ENCODE measurements at places on chromosomes 2 and 18.

DNA sequence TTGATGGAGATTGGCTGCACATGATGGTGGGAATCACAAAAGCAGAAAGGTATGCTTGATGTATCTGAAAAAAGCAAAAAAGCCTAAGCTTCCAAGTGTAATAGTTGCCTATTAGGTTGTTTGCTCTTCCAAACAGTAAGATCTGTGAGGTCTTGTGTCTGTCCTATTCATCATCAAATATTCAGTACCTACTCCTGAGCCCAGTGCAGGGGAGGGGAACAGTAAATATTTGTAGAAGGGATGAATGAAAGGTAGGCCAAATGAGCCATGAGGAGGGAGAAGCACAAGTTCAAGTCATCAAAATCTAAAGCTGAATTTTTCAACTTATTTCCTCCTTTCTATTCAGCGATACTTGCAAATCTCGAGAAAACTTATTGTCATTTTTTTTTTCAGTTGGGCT lies 153.2 kb upstream of the ETAA1 start:
- DNase-seq = no peak

DNA sequence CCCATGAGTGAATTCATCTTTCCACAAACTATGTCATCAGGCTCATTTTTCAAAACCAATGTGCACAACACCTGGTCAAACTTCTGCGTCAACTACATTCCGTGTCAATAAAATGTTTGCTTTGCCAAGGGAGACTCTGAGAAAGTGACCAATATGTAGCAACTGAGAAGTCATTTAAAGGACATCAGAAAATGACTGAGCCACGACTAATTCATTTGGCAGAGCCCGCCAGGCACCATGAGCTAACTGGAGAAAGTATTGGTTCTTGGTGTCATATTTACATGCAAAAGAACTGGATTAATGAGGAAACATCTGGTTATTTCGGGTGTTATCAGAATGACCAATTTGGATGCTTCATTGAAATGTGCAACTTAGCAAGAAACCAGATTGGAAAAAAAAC lies 7.2 kb downstream of the RND3 start:
- no peak for DNase-seq

- DNase-seq = no peak
Measured at GRCh38 chr2:7683708-7684107, 766.5 kb downstream of the RNF144A start.

- DNase-seq = no peak
Measured at GRCh38 chr2:225274751-225275150, 124.8 kb upstream of the NYAP2 start.

GRCh38 chr2:15835991-15836688 lies 104.2 kb upstream of the MYCN start:
- DNase-seq = no peak

DNA sequence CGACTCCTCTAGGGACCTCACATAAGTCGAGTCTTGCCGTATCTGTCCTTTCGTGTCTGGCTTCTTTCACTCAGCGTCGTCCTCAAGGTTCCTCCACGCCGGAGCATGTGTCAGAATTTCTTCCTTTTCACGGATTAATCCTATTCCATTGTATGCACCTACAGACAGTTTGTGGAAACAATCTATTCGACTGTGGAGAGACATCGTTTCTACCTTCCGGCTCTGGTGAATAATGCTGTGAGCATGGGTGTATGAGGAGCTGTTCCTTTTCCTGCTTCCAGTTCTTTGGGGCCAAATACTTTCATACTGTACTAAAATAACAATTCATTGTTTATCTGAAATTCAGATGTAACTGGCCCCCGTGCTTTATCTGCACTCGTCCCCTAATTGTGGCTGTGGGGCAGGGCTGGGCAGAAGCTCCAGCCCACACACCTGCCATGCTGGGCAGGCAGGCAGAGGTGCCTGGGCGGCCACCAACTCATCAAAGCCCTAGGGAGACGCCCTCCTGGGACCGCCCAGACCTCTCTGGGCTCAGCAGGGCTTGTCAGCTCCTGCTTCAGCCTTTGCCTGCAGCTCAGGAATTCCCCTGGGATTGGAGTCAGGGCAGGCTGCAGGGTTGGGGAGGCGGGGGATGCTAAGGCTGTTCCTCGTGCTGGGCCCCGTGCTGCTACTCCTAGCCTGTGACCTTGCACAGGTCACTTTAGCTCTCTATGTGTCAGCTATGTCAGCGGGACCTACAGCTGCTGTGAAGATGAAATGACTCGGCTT lies 14.5 kb downstream of the GPC1 start:
- DNase-seq = no peak

- no peak for DNase-seq
Measured at GRCh38 chr2:221203856-221204255, 368.2 kb downstream of the EPHA4 start.

DNA sequence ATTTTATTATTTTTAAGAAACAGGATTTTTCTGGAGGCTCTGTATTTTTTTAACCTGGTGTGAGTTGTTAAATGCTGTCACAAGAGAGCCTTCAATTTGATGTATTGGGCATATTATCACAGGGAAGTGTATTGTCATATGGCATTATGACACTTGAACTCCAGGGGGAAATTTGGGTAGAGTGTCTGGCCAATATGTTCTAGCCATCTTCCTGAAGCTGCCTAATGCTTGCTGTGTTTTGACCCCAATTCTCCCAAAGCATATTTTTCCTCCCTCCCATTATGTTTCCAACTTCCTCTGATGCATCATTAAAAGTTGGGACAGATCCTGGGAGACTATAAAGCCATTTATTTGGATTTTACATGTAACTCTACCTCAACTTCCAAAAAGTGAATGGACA lies 214.1 kb upstream of the SESTD1 start:
- DNase-seq = no peak

GRCh38 chr2:191031256-191031655 lies 17.3 kb upstream of the STAT1 start:
- no peak for DNase-seq
